HCT116 (cell line): ENCODE measurements at places on chromosomes 4 and X. TPM values are rescaled to one million over a fixed set of nuclear protein-coding genes. Genes with fewer than 3 reads are reported as not detected.

GRCh38 chr4:70601422-70602039 is 9.5 kb downstream of the AMBN start:
- DNase-seq = peak; percentile 79

GRCh38 chr4:181559637-181560036 is 683.6 kb upstream of the TENM3 start:
- no peak for DNase-seq

DNA sequence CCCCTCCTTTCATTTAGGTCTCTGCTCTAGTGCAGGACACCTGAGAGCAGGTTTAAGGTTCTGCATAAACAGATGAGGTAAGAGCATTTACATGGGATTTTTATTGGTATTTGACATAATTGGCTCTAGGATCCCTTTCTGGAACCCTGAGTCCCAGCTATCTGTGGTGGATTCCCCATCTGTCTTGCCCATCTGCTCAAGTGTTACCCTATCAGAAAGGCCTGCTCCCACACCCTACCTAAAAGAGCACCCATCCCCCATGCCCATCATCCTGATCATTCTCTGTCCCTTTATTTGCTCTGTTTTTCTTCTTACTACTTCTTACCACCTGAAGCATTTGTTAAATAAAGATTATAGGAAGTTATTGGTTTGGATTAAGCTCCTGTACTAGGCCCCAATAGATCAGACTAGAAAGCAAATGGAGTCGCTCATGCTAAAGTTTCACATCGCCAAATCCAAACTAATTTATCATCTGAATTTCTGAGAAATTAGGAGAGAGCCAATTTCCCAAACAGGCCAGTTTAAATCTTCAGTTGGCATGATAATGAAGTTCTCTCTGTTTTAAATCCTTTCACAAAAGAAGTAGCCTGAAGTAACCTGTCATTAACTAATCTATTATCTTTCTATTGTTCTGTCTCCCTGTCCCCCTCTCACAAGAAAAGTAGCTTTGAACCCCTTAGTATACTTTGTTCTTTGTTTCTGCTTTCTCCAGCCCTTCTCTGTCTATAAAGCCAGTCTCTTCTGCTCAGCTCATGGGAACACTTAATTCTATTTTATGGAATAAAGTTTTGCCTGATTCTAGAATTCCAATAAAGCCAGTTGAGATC is 178.6 kb downstream of the ZNF674 start:
- no peak for DNase-seq

DNA sequence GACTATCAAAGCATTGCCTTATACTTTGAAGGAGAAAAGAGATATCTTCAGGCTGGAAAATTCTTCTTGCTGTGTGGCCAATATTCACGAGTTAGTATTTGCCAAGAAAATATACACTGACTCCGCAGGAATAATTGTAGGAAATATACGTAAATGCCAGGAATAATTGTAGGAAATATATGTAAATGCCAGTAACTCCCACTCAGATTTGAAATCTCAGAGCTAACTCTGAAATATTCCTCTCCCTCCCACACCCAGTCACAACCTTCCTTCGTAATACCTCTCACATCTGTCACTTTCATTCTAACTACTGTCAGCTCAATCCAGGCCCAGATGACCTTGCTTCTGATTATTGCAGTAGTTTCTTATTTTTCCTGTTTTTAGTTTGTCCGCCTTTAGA is 73.5 kb downstream of the WDR19 start:
- DNase-seq = no peak

DNA sequence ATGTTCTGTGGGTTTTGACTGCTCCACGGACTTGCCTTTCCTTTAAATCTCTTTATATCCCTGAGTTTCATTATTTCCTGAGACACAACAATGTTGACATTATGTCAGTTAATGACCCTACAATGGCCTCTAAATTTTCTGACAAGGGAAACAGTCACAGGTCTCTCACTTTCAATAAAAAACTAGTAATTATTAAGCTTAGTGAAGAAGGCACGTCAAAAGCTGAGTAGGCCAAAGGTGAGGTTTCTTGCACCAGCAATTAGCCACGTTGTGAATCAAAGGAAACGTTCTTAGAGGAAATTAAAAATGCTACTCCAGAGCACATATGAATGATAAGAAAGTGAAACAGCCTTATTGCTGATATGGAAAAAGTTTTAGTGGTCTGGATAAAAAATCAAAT is 930.2 kb upstream of the GRID2 start:
- DNase-seq = no peak

DNA sequence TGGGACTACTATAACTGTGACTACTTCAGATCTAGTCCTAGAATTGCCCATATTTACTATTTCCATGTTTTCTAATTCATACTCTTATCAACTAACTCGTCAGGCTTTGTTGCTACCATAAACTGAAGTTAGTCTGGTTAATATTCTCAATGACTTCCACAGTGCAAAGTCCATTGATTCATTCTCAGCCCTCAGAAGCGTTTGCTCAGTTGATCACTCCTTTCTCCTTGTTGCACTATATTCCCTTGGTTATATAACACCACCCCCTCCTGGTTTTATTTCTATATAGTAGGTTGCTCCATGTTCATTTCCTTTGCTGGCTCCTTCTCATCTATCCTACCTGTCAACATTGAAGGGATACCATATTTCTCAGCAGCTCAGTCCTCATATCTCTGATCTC is 27.2 kb upstream of the SLC6A14 start:
- no peak for DNase-seq

GRCh38 chr4:13918991-13919441 is 291.5 kb upstream of the BOD1L1 start:
- no peak for DNase-seq

DNA sequence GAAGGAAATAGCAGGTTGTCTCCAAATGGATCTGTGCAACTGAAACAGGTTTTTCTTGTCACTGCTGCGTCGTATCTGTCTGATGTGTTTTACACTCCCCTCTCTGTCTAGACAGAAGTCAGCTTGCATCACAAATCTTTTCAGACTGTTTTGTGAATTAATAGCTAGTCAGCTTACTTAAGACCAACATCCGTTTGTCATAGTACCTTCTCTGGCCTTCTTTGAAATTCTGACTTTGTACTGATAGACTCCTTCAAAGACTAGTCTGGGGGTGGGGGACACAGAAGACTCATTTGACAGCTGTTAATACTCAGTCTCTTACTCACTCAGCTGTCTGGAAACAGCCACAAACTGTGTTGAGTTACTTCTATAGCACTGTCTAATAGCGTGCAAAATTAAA is 197.8 kb downstream of the PALLD start:
- no peak for DNase-seq

DNA sequence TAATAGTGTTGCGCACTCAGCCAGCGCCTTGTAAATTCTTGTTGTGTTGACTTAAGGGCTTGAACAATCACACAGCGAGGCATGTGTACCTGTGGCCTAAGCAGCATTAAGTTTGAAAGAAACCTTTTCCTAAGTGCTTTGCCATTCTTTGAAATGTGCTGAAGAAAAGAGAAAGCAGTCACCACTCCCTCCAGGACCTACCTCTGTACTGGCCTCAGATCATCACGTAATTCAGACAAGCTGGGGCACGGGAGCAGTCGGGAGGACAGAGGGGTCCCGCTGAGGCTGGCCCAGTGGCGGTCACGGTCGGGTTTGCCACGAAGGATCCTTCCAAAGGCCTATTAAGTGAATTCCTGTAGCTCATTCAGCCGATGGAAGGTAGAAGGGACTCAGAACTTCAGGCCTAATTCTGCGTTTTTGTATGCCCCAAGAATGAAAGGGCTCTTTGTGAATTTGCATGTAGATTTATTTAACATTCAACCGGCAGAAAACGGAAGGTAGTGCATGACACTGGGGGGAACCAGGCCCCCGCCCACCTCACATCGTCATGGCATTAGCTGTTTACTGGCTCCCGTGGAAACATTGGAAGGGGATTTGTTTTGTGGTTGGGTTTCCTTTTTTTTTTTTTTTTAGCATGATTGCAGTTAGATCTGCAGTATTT is 106.3 kb downstream of the TRAPPC11 start:
- DNase-seq = no peak

DNA sequence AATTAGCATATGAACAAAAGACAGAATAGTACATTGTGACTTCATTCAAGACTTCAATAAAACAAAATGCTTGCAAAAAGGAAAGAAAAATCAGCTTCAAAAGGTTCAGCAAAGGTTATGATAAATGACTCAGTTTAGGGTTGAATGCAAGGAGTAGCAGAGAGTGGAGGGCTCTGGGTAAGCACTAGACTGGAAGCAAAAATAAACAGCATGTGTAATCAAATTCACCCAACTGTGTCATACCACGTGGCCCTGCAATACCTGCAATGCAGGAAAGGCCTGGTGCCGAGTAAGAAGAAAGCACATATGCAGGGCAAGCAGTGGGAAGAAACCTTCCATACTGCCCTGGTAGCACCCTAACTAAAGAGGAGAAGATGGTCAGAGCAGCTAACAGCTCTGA is 88.7 kb downstream of the ATP11C start:
- no peak for DNase-seq

- DNase-seq = no peak
Observed at GRCh38 chr4:81796790-81797528, 325.3 kb upstream of the RASGEF1B start.

- no peak for DNase-seq
Observed at GRCh38 chr4:137389911-137390520, 142.3 kb downstream of the PCDH18 start.

GRCh38 chr4:6327220-6327917 is 57.7 kb downstream of the WFS1 start:
- peak; percentile 48 for DNase-seq

DNA sequence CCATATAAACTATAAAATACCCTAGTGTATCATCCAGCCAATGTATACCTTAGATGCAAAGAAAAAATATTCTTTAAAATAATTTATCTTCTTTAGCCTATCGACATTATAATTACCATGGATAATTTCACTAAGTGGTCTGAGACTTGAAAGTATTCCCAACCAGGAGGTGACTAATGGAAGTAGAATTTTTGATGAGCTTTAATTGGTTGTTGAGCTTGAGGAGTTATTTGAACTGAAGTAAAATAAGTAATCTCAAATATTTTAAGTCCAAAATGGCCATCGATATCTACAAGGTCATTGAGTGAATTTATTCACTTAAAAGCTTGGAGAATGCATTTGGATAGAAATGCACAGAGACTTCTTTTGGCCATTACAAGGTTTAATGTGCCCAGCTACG is 436.2 kb downstream of the TLL1 start:
- no peak for DNase-seq

DNA sequence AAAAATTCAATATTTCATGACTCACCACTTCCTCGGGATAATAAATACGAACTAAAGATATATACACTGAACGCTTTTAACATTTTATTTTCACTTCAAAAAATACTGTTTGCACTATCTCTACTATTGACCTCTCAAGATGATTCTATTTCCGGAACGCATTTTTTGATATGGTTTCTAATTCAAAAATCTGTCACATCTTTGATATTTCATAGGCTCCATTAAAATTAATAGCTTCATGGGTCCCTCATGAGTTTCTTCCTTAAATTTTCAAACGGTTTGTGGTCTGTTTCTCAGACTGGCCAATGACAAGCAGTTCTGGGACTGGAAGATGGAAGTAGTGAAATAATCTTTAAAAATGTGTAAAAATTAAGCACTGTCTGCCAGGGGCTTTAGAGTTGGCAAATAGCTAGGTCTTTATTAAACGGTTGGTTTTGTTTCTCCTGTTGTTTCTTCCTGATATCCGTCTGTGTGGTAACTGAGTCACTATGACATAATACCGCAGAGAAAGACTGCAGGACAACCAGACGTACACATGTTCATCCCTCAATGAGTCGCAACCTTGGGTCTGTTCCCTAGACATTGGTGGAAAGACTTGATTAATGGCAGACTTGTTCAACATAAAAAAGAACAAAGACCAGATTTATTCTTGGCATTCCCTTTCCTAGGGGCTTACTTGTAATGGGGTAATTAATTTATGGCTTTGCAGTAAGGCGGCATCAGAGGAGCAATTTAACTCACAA is 133.8 kb downstream of the PALLD start:
- DNase-seq = no peak

- no peak for DNase-seq
Observed at GRCh38 chr4:123632693-123633030, 236.1 kb downstream of the SPRY1 start.

GRCh38 chrX:154444755-154445246 is 860 bp downstream of the FAM50A start:
- DNase-seq = no peak

DNA sequence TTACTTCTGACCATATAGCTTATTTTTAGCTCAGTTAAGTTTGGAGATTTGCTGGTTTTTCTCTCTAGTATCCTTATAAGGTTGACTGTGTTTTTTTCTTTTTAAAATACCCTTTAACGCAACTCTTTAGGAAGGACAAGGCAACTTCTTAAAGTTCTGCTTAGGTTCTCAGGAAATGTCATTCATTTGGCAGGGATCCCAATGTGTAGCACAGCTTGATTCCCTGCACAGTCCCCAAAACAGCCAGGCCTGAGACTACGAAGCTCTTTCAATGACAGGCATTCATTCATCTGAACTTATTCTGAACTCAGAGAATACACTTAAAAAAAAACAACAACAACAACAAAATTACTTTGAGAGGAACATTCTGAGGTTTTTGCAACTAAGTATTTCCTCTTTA is 1765.8 kb downstream of the PCDH7 start:
- no peak for DNase-seq

DNA sequence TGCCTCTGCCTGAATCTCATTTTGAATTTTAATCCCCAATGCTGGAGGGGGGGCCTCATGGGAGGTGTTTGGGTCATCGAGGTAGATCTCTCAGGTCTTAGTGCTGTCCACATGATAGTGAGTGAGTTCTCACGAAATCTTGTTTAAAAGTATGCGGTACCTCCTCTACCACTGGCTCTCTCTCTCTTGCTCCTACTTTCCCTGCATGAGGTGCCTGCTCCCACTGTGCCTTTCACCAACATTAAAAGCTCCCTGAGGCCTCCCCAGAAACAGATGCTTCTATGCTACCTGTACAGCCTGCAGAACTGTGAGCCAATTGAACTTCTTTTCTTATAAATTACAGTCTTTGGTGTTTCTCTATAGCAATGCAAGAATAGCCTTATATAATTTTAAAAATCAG is 560.7 kb upstream of the CPEB2 start:
- DNase-seq = no peak

DNA sequence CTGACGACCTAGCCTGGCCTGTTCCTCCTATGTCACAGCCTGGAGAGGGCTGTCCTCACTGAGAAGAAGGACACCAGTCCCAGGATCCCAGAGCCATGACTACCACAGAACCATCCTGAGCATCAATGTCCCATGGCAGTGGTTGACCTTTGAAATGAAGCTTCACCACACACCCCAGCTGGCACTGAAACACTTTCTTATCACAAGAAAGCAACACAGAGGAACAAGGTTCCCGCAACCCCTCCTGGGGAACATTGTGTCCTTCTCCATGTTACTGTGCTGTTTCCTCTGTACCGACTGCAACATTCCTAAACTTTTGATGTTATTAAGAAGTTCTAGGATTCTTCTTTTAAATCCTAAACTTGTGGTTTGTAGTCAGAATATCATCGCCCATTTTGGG is 21.2 kb upstream of the FAM156A start:
- DNase-seq = no peak

GRCh38 chr4:17578482-17578891 is 1.5 kb downstream of the LAP3 start:
- no peak for DNase-seq

Gene APLN
- 0.22 TPM for total RNA-seq

Gene PCDH19
- 0.32 TPM for total RNA-seq

Gene SASH3
- total RNA-seq = 0.42 TPM

Gene PPP1R2C
- not detected for total RNA-seq

Gene MEPE
- not detected for total RNA-seq

Gene PTCHD1
- total RNA-seq = not detected

Gene FGFBP1
- 8.7 TPM for total RNA-seq

Gene GPRIN3
- 0.39 TPM for total RNA-seq

Gene GPRASP2
- total RNA-seq = 2.1 TPM
